Left kidney (tissue), 8 donors: ENCODE measurements at places on chromosomes 2 and 18. TPM values are rescaled to one million over a fixed set of nuclear protein-coding genes. Genes with fewer than 3 reads are reported as not detected.

DNA sequence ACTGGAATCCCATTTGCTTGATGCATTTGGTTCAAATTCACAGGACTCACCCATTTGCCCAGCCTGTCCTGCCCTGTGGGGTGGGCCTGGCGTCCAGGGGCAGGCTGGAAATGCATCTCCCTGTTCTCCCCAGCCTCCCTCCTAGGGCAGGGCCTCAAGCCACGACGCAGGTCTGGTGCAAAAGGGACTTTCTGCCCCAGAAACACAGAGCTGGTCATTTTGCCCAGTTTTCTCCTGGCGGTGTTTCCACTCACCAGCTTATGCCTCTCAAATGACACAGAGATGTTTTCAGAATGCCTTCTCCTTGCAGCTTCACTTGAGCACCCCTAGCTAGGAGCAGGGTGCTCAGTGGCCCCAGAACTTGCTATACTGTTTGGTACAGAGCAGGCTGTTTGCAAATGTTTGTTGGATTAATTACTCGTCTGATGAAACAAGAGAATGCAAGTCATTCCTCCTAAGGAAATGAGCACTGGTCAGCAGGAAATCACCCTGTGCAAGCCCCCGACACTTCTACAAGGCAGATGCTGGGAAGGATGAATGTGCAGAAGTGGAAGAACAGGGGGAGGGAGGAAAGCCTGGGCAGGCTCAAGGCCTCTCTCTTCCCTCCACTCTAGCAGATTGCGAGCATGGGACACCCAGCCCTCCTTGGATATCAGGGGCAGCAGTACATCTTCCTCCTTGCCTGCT, 164.3 kb upstream of the APCDD1 start:
- DNase-seq: no peak

DNA sequence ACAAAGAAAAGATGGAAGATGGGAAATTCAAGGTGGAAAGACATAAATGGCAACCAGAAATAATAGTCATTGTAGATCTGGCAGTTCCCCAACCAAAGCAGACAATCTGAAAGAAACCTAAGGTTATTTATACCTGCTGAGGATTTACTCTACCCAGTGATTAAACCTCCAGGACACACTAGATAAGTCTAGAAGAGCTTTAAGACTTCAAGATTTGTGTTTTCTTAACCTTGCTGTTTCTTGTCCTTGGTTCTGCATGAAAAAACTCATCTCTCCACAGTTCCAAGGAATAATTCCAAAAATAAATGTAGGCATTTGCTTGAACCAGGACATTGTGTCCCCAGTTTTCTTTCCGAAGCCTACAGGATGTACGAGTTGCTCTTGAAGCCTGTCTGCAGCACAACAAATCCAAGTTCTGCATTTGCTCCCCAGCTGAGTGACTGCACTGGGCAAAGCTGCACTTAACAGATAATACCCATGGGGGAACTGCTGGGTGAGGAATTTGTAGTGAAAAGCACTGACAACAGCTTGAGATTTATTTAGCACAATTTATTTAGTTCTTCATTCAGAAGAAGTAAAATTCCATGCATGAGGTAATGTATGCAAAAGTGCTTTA, 19.8 kb downstream of the DTNA start:
- no peak for DNase-seq

DNA sequence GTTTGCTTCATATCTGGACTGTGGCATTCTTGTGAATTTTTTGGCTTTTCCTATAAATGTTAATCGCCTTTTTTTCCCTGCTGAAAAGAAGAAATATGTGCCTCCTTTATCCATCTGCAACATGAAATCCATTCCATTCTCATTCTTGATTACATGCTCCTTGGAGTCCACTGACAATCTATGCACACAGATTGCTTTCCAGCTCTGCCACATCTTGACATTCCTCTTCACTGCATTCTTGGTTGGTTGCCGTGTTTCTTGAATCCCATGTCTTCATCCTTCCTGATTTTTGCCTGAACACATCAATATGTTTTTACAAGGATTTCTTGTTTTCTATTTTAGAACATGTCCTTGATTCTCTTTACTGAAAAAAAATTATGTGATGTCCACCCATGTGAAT, 26.7 kb upstream of the BIRC6 start:
- DNase-seq: no peak

DNA sequence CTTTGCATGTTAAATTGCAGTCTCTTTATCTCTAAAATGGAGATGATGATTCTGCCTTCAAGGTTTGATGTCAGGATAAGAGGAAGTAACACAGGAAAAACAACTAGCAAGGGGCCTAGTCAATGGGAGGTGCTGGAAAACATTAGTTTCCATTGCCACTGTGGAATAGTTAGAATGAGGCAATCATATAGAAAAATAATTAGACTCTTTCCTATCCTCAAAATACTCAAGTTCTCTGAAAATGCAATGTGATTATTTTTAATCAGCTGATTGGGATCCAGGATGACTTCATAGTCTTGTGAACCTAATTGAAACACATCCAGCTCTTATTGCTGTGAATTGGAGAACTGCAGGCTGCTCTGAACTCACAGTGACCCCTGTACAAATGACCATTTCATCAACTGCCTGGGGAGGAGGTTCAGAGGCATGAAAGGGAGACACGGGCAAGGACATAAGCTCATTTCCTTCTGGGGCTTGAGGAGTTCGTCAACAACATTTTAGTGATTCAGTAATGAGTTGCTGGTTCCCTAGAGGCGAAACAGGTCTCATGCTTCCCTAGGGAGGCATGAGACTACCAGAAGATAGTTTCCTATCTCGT, 422.5 kb downstream of the LPIN1 start:
- peak; percentile 72 for DNase-seq

- no peak for DNase-seq
These were observed 150.7 kb downstream of the MAP2 start for GRCh38 chr2:209574515-209574914.

Gene IL1RN
- polyA plus RNA-seq: 3.2 TPM

Gene RAB11FIP5
- polyA plus RNA-seq: 43.9 TPM

DNA sequence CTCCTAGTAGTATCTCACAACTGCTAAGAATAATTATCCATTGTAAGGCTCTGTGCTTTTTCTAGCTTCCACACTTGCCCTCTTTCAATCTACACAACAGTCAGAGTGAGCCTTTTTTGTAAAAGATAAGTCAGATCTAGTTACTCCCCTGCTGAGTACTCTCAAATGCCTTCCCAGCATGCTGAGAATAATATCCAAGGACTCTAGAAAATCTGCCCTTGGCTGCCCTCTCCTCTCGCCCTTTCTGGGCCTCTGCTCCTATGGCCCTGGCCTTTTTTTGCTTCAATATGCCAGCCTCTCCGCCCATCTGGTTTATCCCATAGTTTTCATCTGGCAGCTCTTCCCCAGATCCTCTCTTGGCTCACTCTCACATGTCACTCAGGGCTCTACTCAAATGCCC, 455.9 kb upstream of the UBE2E3 start:
- DNase-seq: no peak

- peak; percentile 41 for DNase-seq
These were observed 396 bp downstream of the CNOT9 start for GRCh38 chr2:218569038-218569431.

DNA sequence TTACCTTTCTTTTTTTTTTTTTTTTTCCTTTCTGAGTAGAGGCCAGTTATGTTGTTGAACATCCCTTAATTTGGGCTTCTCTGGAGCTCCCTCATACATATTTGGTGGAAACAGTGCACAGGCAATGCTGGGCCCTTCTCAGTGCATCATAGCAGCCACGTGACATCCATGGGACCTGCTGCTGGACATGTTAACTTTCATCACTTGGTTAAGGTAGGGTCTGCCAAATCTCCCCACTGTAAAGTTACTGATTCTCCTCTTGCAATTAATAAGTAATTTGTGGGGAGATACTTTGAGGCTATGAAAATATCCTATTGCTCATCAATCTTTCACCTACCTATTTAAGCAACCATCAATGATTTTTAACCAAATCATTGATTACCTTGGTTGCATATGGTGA, 211.5 kb upstream of the LYPD1 start:
- DNase-seq: no peak

GRCh38 chr2:54535599-54536195, 79.6 kb downstream of the SPTBN1 start:
- DNase-seq: no peak

DNA sequence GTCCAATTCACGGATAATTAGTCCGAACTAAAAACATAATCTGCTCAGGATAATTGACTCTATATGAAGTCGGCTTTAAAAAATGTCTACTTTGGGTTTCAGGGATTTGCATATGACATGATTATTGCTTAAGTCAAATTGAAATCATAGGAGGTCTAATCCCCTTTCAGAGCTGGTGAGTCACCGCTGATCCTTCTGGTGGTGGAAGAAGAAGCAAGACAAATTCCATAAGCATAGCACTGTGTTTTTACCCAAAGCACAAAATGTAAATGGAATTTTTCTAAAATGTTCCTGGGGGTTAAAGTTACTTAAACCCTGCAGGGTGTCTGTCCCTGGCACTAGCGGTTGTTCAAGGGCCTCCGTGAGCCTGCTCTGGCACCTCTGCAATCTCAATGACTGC, 460.2 kb downstream of the LRATD1 start:
- no peak for DNase-seq

DNA sequence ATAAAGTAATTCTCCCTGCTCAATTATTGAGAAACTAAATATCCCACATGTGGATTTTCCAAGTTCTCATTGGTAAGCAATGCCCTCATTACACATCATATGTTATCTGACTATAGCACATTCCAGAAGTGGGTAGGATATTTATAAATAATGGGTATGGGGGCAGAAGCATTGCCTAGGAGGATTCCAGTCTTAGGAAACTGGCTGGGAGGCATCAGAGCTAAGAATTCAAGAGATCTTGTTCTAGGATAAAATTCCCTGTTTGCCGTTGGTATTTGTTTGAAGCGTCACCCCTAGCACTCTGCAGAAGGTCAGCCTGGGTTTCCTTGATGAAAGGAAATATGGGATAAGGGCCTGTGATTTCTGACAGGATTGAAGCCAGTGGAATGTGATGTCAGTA, 20.1 kb downstream of the SIX2 start:
- no peak for DNase-seq

GRCh38 chr18:50187659-50188058, 7.3 kb downstream of the MYO5B start:
- DNase-seq: no peak

Gene ZBTB7C
- polyA plus RNA-seq: 12.8 TPM

- DNase-seq: no peak
These were observed 7.2 kb downstream of the PMS1 start for GRCh38 chr2:189791338-189792042.

Gene KCNK3
- polyA plus RNA-seq: 1.1 TPM

DNA sequence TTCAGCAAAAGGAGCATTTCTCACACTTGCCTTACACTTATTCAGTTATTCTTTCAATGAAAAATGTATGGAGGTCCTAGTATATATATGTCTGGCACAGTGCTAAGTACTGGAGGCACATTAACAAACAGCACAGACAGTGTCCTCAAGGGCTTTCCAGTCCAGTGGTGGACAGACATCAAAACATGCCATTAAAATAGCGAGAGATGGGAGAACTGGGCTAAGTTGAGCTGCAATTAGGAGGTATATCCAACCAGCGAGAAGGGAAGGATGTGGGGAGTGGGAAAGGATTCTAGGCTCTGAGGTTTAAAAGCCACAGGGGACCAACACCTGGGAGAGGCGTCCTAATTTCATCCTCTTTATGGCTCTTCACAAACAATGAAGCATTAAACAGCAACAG, 127.5 kb upstream of the TTC39C start:
- DNase-seq: no peak

DNA sequence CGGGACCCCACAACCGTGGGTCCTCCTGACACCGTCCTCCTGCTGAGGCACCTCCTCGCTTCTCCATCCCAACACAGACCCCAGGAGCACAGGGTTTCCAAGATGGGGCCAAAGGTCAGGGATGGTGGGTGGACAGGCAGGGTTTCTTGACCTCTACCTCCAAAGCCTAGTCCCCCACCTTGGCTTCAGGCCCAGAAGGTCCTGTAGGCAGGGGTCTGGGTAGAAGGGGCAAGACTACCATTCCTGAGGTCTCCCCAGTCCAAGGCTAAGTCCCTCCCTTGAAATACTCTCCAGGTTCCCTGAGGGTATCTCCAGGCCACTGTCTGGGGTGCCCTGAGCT, 7.1 kb downstream of the CYP26B1 start:
- no peak for DNase-seq

Gene MBOAT2
- 90.8 TPM for polyA plus RNA-seq

DNA sequence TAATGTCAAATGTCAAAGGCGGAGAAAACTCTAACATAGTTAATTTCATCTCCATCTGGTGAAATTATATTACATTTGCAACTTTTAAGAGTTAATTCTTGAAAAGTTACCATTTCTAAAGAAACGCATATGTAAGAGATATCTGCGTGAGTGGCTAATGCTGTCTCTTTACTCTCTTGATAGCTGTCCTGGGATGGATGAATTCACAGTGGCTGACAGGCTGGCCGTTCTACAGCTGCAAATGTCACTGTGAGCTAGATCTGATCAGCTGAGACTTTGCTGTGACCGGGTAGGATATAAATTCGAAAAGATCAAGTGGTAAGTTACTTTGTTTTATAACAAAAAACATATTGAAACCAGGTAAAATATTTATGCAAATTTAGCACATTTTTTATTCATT, 557.1 kb upstream of the DDX18 start:
- no peak for DNase-seq

DNA sequence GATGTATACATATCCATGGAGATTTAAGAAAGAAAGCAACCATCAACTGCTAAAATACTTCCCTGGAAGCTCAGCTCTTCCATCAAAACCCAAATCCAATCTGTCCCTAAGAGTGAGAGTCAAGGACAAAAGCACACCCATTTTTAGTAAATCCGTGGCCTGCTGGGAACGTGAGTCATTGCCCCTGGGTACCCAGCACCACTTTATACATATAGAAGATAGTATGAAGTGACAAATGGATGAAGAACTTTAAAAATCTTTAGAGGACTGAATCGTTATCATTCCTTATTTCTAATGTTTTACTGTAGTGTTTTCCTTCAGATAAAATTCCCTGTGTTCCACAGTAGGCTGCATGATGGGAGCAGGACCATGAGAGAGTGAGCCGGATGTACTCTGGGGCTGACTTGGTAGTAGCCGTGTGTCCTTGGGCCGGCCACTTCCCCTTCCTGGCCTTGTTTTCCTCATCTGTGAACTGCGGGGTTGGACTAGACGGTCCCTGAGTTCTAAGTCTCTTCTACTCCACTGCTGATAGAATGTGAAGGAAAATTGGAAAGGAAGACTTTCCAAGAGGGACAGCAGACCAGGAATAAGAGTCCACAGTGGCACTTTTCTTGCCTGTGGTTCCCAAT, 28.5 kb upstream of the CEP68 start:
- no peak for DNase-seq

- no peak for DNase-seq
These were observed 13.9 kb downstream of the SNORC start for GRCh38 chr2:232884001-232884421.

DNA sequence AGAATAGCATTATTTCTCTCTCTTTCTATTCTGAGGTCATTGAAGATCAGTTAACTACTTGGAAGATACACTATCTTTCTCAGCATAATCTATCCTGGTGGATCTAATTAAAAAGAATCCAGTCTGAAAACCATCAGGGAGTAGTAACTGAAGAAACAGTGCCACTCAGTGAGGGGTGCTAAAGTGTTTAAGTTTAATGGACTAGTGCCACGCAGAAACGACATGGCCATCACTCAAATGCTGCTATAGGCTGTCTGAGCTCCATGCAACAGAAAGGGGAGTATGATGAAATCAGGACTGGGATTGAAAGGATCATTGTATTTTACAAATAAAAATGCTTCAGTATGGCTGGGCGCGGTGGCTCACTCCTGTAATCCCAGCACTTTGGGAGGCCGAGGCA, 23.3 kb downstream of the LRRC30 start:
- no peak for DNase-seq

Gene CPO
- polyA plus RNA-seq: 1.7 TPM
